NCI-H460 (cell line): ENCODE measurements at places on chromosomes 2 and 18. TPM values are rescaled to one million over a fixed set of nuclear protein-coding genes. Genes with fewer than 3 reads are reported as not detected.

The KCNJ3 gene
- not detected in 2 replicates for total RNA-seq

The FNDC4 gene
- not detected in 2 replicates for total RNA-seq

The SNTG2 gene
- total RNA-seq = 0.12 TPM in 1 of 2 replicates, not detected in the other

The LOXL3 gene
- total RNA-seq = 2.9 and 3.1 TPM in 2 replicates

The PSTPIP2 gene
- 2.7 and 3.0 TPM in 2 replicates for total RNA-seq

The POTEC gene
- total RNA-seq = not detected in 2 replicates

The SIX2 gene
- 0.15 TPM in 1 of 2 replicates, not detected in the other for total RNA-seq

The NAT8 gene
- not detected in 2 replicates for total RNA-seq

DNA sequence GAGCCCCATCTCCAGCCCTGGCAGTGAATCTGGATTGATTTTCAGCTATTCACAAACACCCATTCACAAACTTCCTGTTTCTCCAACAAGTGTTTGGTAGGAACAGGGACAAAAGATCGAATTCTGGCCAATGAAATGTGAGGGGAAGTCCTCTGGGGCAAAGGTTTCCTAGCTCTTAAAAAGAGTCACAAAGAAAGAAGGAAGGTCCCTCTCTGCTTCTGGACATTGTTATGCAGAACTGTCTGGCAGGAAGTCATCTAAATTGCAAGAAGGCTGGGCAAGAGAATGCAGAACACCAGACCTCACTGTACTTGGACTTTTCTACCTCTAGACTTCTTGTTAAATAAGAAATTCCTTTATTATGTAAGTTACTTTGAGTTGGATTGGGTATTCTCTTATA is 137.3 kb downstream of the CCDC148 start:
- no peak for DNase-seq

GRCh38 chr2:16553226-16553625 is 112.4 kb downstream of the CYRIA start:
- DNase-seq = peak; percentile 20

DNA sequence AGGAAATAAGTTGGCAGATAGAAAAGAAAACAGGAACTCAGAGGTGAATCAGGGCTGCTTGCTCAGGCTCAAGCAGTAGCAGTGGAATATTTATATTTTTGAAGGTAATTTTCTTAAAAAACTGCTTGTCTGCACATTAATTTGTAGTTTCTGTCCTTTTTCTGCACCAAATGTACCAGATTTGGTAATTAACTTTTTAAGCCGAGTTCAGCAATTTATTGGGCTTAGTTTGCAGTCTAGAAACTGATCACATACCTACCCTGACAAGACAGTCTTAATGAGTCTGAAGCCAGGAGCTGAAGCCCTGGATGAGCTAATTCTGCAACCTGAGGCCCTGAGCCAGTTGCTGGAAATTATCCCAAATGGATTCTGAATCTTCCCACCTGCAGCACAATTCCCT is 647.0 kb downstream of the TDRD15 start:
- no peak for DNase-seq

- DNase-seq = no peak
Measured at GRCh38 chr2:73952499-73953446, 26.1 kb downstream of the DGUOK start.

- no peak for DNase-seq
Measured at GRCh38 chr2:10346929-10347561, 44.3 kb downstream of the HPCAL1 start.

DNA sequence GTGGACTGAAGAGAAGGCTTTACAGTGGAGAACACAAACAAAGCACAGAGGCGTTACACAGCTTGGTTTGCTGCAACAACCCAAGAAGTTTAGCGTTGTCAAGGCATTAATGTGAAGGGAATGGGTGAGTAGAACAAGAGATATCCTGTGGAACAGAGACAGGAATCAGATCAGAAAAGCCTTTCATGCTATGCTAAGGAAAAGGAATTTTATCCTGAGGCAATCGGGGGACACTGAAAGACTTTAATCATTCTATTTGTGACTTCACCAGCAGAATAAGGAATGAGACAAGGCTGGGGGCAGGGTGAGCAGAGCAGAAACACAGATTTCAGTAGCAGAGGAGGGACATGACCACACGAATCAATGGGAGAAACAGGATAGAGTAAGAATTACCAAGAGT is 600.7 kb downstream of the IRS1 start:
- DNase-seq = no peak

GRCh38 chr2:197805715-197806633 is 1.6 kb downstream of the PLCL1 start:
- no peak for DNase-seq

DNA sequence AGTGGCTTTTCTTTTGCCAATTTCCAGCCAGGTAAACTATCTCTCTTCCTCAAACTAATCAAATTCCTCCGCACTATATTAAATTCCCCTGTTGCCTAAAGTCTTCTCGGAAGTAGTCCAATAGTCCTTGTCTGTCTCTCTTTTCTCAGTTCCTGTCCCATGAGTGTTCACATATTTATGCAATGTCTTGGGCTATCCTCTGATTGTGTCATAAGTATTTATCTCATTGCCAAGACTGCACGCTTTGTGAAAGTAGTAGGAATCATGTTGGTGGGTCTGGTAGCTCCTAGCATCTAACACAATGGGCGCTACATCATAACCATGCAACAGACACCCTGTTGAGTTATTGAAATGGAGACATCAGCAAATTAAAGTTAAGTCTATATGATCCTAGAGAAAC is 59.9 kb upstream of the POU3F3 start:
- DNase-seq = no peak

DNA sequence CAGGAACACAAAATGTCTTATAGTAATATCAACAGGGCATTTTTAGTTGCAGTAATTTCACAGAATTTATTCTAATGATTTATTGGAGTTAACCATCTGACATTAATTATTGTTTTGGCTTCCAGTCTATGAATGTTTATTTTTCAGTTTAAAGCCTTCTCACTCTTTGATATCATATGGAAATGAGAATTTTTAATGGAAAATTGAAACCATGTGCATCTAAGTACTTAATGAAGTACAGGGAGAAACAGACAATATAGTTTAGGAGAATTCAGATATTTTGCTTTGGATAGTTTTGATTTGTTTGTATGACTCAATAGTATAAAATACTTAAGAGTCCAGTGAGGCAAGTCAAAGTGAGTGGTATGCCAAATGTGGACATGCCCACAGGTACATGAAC is 126.1 kb downstream of the OLA1 start:
- DNase-seq = no peak

DNA sequence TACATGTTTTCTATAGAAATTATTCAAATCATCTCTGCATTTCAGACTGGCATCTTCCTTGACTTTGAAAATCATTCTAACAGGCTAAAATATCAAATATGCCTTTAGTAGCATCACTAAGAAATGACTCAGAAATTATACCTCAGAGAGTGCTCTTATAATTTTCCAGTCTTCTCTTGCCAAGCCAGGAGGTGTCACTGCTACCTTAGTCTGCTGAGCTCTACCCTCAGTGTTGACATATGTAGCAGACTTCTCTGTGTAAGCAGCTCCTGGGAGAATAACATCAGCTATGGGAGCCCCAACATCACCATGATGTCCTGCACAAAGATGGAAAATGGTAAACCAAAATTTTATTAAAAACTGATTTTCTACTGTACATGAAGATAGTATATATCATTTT is 31.6 kb downstream of the NDUFS1 start:
- no peak for DNase-seq

GRCh38 chr2:19899985-19900930 is 1.5 kb downstream of the TTC32 start:
- no peak for DNase-seq

DNA sequence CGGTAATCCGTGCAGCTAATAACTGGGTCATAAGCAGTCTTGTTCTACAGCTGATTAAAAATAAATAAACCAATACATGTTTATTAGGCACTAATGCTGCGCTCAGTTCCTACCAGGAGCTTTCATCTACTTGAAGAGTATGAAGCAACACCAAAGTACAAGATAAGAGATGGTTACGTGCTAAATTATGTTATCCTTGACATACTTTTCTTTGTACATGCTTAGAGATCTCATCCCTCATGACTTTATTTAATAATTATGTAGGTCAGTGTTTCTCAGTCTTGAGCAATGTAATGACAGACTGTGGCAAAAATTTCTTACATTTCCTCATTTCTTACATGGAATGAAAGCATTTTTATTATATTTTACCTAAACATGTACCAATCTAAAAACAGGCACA is 54.6 kb upstream of the COBLL1 start:
- DNase-seq = no peak

GRCh38 chr2:42849311-42849710 is 56.9 kb upstream of the HAAO start:
- DNase-seq = no peak

GRCh38 chr2:149858901-149859634 is 271.5 kb upstream of the MMADHC start:
- no peak for DNase-seq

GRCh38 chr2:169464882-169465281 is 14.4 kb upstream of the BBS5 start:
- DNase-seq = no peak

DNA sequence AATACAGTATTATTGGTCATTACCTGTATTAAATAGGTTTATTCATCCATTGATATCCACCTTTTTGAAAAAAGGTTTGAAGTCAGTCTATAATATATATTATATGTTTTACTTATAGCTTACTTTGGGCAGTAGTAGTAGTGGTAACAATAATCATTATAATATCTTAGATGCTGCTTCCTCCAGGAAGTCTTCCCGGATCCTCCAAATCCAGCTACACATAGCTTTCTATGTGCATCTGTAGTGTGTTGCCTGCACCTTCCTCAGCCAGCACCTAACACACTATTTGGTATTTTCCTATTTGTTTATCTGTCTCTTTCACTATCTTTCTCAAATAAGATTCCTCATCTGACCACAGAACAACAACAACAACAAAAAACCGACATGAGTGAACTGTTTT is 81.0 kb downstream of the PRKCE start:
- DNase-seq = no peak

GRCh38 chr18:42921226-42921737 is 194.2 kb downstream of the RIT2 start:
- DNase-seq = no peak

GRCh38 chr2:10434886-10435819 is 13.0 kb downstream of the ODC1 start:
- DNase-seq = peak; percentile 74

DNA sequence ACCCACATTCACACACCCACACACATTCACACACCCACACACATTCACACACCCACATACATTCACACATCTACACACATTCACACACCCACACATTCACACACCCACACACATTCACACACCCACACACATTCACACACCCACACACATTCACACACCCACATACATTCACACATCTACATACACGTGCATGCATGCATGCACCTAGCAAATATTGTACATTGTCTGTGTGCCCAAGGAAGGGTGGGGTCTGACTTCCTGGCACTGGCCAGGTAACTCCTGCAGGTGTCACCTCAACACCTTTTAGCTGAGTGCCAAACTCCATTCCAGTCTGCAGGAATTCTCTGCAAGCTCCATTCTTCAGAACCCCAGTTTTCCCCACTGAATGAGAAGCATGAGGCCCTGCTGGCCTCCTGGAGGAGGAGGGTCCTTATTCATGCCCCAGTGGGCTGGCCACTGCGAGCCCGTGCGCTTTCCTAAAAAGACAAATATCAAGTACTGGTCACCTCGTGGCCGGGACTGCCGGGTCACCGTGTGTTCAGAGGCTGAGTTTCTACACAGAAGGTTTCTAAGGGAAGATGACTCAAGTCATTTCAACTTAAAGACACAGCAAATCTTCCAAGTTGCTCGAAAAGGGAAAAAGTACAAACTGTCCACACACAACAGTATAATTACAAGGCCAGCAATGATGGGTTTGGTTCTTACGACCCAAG is 131.5 kb downstream of the HDAC4 start:
- no peak for DNase-seq

GRCh38 chr2:152542995-152543481 is 174.2 kb downstream of the PRPF40A start:
- DNase-seq = no peak

DNA sequence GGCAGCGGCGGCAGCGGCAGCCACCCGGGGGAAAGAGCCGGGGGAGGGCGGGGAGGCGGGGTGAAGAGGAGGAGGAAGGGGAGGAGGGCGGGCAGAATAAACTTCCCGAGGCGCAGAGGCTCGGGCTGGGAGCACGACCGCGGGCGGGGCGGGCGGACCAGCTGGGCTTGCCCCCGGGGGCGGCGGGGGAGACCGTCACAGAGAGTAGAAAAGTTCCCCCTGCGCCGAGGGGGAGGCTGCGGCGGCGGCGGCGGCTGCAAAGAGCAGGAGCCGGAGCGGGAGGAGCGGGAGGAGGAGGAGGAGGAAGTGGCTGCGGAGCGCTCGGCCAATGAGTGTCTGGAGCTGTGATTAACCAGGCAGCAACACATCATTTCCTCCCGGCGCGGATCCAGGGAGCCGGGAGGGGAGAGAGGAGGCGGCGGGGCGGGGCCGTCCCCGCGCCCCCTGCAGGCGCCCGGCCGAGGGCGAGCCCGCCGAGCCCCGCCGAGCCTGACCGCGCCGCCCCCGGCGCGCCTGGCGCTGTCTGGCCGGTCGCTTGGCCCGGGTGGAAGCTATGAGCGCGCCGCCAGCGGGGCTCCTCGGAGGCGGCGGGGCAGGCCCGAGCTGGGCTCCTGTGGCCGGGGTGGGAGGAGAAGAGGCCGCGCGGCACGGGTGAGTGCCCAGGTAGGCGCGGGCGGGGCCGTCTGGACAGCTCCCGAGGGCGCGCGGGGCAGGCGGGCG is at the start of gene ACVR1:
Gene ACVR1, minus strand, starts transcription at position 265 of the 720 bp plus-strand sequence. CDS start 76,837 bp downstream, outside the sequence.
- peak; percentile 97 for DNase-seq

DNA sequence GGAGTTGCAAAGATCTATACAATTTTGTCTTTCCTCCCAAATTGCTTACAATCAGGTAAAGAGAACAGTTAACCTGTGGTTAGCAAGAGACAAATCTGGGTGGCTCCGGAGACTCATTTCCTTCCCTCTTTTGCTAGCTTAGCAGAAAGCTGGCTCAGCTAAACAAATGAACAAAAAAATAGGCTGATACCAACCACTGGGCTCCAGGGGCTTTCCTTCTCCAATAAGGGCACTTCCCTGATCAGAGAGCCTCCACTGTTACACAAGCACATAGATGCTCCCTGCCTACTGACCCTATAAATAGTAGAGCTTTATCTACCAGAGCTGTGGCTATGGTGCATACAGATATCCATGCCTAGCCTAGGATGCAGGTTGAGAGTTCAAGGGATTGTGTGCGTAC is 90.1 kb upstream of the ARL5A start:
- DNase-seq = no peak

- DNase-seq = no peak
Measured at GRCh38 chr18:37529863-37530262, 35.7 kb downstream of the CELF4 start.

- no peak for DNase-seq
Measured at GRCh38 chr2:47218899-47219525, 63.9 kb upstream of the STPG4 start.

DNA sequence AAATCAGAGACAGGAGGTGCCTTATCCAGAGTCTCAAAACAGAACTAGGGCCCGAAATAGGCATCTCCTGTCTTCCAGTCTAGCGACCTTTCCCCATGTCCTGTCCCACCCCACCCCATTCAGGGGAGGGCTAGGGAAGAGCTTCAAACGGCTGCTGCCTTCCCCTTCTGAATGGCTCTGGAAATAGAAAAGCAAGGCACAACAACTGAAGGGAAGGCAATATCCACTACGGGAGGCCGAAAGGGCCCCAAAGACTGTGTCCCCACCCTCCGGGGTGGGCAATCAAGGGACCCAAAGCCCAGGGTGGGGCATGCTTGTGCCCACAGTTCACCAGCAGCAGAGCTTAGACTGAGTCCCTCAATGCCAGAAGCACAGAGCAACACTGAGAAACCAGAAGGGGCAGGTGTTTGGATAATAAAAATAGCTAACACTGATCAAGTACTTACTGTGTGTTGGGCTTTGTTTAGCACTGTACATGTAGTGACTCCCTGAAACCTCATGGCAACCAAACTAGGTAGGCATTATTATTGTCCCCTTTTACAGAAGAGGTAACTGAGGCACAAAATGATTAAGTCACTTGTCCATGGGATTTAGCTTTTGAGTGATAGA is 38.5 kb downstream of the CYRIA start:
- DNase-seq = no peak
